Amniotic epithelial cell (primary cell): ENCODE measurements at places on chromosomes 7 and 10.

GRCh38 chr7:114414156-114415063 is at the start of gene FOXP2:
Gene FOXP2 (plus strand): TSS chr7:114414815. CDS start chr7:114426512, 11,697 bp downstream.
- DNase-seq, result peak; percentile 17

- no peak for DNase-seq
Observed at GRCh38 chr7:143375298-143376034, 5.7 kb upstream of the ZYX start.

DNA sequence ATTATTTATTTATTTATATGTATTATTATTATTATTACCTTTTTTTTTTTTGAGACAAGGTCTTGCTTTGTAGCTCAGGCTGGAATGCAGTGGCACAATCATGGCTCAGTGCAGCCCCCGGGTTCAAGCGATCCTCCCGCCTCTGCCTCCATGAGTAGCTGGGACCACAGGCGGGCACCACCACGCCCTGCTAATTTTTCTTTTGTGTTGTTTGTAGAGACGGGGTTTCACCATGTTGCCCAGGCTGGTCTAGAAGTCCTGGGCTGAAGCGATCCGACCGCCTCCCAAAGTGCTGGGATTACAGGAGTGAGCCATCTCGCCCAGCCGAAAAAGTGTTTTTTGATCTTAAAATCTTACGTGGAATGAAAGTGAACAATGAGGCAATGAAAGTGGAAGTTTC is 79.4 kb upstream of the C1GALT1 start:
- DNase-seq, result no peak

- DNase-seq, result peak; percentile 74
Observed at GRCh38 chr7:92785923-92786322, 50.5 kb downstream of the CDK6 start.

DNA sequence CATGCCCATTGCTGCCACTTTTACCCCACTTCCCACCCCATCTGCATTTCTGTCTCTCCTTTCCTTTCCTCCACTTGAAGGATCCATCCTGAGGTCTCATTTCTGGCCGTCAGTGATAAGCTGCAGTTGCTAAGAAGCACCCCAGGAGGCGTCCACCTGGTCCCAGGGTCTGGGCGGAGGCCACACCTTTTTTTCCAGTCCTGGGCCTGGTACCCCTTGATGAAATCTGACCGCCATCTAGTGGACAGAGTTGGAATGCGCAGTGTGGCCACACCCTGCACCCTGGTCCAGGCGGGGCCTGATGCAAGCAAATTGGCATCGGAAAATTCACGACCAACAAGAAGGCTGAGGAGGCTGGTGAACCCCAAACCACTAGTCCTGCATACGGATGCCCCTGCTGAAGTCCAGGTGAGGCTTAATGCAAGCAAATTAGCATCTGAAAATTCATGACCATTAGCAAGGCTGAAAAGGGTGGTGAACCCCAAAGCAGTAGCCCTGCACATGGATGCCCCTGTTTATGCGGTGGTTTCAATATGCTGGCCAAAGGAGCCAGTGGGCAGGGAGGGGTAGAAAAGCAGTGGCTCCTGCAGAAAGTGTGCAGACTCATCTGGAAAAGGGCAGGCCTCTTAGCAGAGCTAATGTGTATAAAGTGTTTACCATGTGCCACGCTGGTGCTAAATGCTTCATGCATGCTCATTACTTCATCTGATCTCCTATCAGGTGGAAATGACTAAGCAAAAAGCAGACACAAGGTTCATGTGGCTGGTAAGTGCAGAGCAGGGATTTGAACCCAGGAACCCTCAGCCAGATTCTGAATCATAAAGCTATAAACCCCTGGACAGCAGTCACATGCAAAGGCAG is 43.2 kb downstream of the GPAM start:
- peak; percentile 58 for DNase-seq

GRCh38 chr7:47148536-47149207 is 433.2 kb downstream of the TNS3 start:
- DNase-seq, result peak; percentile 57

- DNase-seq, result no peak
Observed at GRCh38 chr10:95533590-95533989, 27.6 kb downstream of the SORBS1 start.

GRCh38 chr10:80908611-80909010 is 370.9 kb downstream of the SH2D4B start:
- no peak for DNase-seq

DNA sequence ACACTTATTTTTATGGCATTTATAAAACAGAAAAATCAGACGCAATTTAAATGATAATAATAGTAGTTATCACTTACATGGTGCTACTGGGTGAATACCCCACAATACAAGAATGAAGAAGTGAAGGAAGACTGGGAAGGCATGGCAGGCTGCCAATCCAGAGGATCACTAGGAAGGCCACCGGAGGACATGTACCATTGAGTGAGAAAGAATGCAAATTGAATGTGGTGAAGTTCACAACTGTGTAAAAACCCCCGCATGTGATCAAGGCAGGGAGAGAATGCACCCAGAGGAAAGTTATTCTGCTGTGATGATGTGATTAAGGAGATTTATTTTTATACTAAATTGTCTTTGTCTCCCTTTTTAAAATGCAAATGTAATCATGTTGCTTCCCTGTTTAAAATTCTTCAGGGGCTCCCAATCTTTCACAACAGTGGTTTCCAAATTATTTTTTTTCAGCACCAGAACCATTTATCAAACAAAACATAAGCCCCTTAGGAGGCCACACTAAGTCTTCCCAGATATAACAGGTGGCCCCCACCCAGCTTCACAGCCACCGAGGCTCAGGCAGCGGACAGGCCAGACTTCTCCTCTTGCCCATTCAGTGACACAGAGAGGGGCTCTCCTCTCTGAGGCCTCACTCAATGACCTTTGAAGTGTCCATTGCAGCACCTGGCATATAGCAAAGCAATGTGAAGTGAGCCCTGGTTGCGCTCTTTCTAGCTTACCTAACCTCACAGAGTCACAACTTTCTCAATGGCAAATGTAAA is 59.6 kb downstream of the FRMPD2 start:
- no peak for DNase-seq

DNA sequence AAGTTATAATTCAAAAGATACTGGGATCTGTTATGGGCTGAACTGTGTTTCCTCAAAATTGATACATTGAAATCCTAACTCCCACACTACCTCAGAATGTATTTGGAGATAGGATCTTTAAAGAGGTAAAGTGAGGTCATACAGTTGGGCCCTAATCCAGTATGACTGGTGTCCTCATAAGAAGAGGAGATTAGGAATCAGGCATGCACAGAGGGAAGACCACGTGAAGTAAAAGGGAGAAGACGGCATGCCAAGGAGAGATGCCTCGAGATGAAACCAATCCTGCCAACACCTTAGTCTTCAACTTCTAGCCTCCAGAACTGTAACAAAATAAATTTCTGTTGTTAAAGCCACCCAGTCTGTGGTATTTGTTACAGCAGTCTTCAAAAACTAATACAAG is 5.9 kb upstream of the CFAP69 start:
- DNase-seq, result no peak

- DNase-seq, result no peak
Observed at GRCh38 chr10:3465406-3465891, 292.9 kb upstream of the PITRM1 start.

GRCh38 chr7:151091431-151091830 is 5.2 kb downstream of the AGAP3 start:
- no peak for DNase-seq

GRCh38 chr7:20288036-20288435 is 42.7 kb upstream of the ITGB8 start:
- no peak for DNase-seq

DNA sequence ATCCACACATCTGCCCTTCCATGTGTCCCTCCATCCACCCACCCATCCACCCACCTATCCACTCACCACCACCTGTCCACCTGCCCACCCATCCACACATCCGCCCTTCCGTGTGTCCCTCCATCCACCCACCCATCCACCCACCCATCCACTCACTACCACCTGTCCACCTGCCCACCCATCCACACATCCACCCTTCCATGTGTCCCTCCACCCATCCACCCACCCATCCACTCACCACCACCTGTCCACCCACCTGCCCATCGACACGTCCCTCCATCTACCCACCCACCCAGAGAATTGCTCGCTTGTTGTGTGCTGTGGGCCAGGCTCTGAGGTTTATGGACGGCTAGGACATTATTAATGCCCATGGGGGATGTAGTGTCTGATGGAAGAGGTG is 500.2 kb downstream of the DNAJB6 start:
- DNase-seq, result no peak

- DNase-seq, result peak; percentile 53
Observed at GRCh38 chr7:55160539-55160938, 141.7 kb downstream of the EGFR start.

DNA sequence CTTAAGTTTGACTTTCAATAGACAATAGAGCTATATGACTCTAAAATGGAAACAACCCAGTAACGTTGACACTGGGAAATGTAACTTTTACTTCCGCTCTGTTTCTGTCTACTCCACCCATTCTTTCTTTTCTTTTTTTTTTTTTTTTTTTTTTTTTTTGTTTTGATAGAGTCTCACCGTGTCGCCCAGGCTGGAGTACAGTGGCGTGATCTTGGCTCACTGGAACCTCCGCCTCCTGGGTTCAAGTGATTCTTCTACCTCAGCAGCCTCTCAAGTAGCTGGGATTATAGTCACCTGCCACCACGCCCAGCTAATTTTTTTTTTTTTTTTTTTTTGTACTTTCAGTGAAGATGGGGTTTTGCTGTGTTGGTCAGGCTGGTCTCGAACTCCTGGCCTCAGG is 13.9 kb downstream of the PRSS2 start:
- no peak for DNase-seq

DNA sequence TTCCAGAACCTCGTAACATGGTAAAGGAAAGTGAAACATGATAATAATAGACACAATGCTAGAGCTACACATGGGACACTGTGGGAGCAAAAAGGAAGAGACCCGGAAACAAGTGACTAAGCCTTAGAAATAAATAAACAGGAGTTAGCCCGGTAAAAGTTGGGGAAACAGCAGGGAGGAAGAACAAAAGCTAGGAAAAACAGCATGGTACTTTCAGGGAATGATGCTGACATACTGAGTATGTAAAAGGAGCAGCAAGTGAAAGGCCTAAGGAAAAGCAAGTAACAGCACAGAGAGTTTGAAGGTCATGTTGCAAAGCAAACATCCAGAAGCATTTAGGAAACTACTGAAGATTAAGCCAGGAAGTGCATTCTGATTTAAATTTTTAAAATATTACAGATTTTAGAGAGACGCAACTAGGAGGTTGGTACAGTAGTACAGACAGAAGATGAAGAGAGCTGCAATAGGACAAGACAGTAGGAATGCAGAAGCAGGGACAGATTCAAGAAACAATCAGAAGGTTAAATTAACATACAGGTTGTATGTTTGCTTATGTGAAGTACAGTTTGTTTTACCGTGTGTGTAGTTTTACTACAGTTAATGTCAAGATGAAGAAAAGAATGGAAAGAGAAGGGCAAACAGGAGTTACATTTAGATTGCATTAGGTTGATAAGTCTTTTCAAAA is 63.7 kb downstream of the ARHGAP12 start:
- DNase-seq, result no peak

DNA sequence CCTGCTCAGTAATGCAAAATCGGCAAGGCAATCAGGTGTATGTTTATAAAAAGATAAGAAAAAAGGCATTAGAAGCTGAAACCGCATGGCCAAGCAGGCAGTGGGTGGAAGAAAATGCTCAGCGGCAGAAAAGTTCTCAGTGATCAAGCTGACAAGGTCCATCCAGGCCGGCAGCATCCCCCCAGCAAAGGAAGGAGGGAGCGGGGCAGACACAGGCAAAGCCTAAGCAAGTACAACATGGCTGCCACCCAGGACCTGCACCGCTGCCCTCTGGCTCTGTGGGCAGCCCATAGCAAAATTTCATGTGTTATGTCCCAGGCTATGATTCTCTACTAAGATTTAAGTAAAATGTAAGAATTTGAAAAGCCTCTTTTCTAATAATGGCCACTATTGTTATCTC is 45.4 kb downstream of the MRPS24 start:
- no peak for DNase-seq

DNA sequence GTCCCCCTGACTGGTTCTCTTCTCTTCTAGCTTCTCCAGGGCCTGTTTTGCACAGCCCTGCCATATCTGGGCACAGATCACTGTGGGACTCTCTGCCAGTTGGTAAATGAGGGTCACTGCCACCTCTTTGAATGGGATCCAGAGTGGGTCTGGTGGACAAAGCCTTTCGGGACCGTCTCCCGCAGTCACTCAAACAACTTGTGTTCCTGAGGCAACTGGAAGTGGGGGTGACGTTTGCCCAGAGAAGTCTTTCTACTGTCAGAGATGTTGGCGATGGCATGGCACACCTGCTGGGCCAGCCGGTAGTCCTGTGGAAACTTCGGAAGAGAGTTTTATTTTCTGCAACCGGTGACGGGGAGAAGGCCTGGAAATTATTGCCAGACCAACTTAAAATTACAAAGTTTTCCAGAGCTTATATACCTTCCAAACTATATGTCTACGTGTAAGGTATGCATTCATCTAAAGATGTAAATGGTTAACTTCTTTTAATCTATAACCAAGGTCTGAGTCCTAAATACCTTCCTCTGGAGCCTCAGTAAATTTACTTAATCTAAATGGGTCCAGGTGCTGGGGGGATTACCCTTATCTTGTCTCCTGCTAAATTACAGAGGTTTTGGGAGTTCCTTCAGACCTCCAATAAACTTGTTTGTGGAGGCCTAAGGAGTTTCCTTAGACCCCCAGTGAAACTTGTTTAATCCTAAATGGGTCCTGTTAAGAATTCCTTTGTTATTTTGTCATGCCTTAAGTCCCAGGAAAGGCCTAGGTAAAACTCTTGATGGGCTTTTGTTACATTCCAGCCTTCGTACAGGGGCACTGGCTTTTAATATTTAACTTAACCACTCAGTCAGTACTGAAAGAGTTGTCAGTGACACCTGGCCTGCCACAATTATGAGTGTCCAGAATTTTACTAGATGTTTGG is 94.0 kb downstream of the NPSR1 start:
- DNase-seq, result no peak

- DNase-seq, result no peak
Observed at GRCh38 chr7:30627026-30627425, 32.3 kb downstream of the GARS1 start.

- peak; percentile 96 for DNase-seq
Observed at GRCh38 chr10:24873281-24873683, 79.1 kb downstream of the PRTFDC1 start.

- no peak for DNase-seq
Observed at GRCh38 chr7:151135866-151136843, 31.3 kb downstream of the GBX1 start.

- DNase-seq, result no peak
Observed at GRCh38 chr7:120370954-120371353, 98.0 kb downstream of the KCND2 start.

GRCh38 chr10:16845248-16845647 is 28.0 kb upstream of the RSU1 start:
- no peak for DNase-seq

- peak; percentile 22 for DNase-seq
Observed at GRCh38 chr7:17357952-17358351, 59.5 kb downstream of the AHR start.
